ENCODE measurements at places on chromosomes 7 and 10. TPM values are rescaled to one million over a fixed set of nuclear protein-coding genes. Genes with fewer than 3 reads are reported as not detected.

The HOXA13 gene
- not detected for total RNA-seq

The SPDYE1 gene
- 0.07 TPM for total RNA-seq

The GRM3 gene
- total RNA-seq: not detected

The CHST3 gene
- 17.2 TPM for total RNA-seq

The HK1 gene
- total RNA-seq: 134 TPM

The NUTM2A gene
- total RNA-seq: 0.14 TPM

The PRRT4 gene
- not detected for total RNA-seq

The NEUROG3 gene
- not detected for total RNA-seq

The FRMD4A gene
- 133 TPM for total RNA-seq

The NPSR1 gene
- total RNA-seq: not detected

The HOXA5 gene
- 12.7 TPM for total RNA-seq

The OR2A12 gene
- total RNA-seq: not detected

The CRTAC1 gene
- 0.80 TPM for total RNA-seq

The WNT8B gene
- not detected for total RNA-seq

The GPR26 gene
- not detected for total RNA-seq

The OPALIN gene
- total RNA-seq: not detected

The OR13A1 gene
- not detected for total RNA-seq

The ZNF487 gene
- total RNA-seq: 2.7 TPM

The ADCY1 gene
- total RNA-seq: 0.40 TPM

All from thoracic aorta endothelial cell (primary cell).